ENCODE measurements at places on chromosomes 1 and 21. TPM values are rescaled to one million over a fixed set of nuclear protein-coding genes. Genes with fewer than 3 reads are reported as not detected.

Gene ITLN2
- total RNA-seq = 1.3 TPM

Gene AKT3
- total RNA-seq = 13.0 TPM

Gene HSD3B2
- 3.4 TPM for total RNA-seq

Gene RBM11
- 1.4 TPM for total RNA-seq

Gene TMPRSS3
- 1.7 TPM for total RNA-seq

Gene AMY2A
- total RNA-seq = not detected

Gene SLAMF8
- 0.57 TPM for total RNA-seq

Gene CHI3L2
- 5.7 TPM for total RNA-seq

Gene LY9
- total RNA-seq = not detected

Gene TMCC2
- 2.5 TPM for total RNA-seq

Gene RNF186
- total RNA-seq = 1.4 TPM

Gene RAB25
- total RNA-seq = 77.9 TPM

Gene CFAP74
- not detected for total RNA-seq

Gene PLPP3
- total RNA-seq = 159 TPM

Gene LDLRAD1
- 1.7 TPM for total RNA-seq

Gene SARS1
- total RNA-seq = 180 TPM

Gene FOXD2
- total RNA-seq = 1.6 TPM

Gene APOBEC4
- total RNA-seq = not detected

Gene SLC44A5
- total RNA-seq = 4.8 TPM

Gene S100A16
- total RNA-seq = 103 TPM

Gene SPAG17
- total RNA-seq = 1.7 TPM

Gene SYTL1
- 10.6 TPM for total RNA-seq

Gene ZFP69
- total RNA-seq = 2.3 TPM

Gene CHIA
- total RNA-seq = 0.28 TPM

Gene DCDC2B
- total RNA-seq = not detected

Gene EPHA2
- 26.7 TPM for total RNA-seq

Gene RHOU
- 122 TPM for total RNA-seq

Gene ATP1A2
- total RNA-seq = 4.7 TPM

Gene PTPRC
- 0.44 TPM for total RNA-seq

Gene TIAM1
- total RNA-seq = 10.4 TPM

Gene CYYR1
- total RNA-seq = 6.2 TPM

Gene PADI4
- not detected for total RNA-seq

Gene MATN1
- 2.0 TPM for total RNA-seq

Gene OR2M4
- not detected for total RNA-seq

Gene SSR2
- total RNA-seq = 393 TPM

Gene HLX
- total RNA-seq = 1.4 TPM

Gene ARHGAP30
- 0.52 TPM for total RNA-seq

Gene SRRM1
- 52.5 TPM for total RNA-seq

Gene CSTB
- 30.4 TPM for total RNA-seq

Gene CAMK1G
- total RNA-seq = 1.1 TPM

Gene SELE
- 0.03 TPM for total RNA-seq

Gene MAPKAPK2
- total RNA-seq = 39.4 TPM

Gene ADAM30
- not detected for total RNA-seq

Gene MROH9
- 0.23 TPM for total RNA-seq

Gene HIPK1
- 31.6 TPM for total RNA-seq

Gene HMCN1
- total RNA-seq = 14.2 TPM

Gene ZBTB18
- 10.9 TPM for total RNA-seq

Gene MIXL1
- not detected for total RNA-seq

Gene APCS
- not detected for total RNA-seq

Gene GJA8
- not detected for total RNA-seq

Gene PGLYRP4
- not detected for total RNA-seq

Gene OR2AK2
- not detected for total RNA-seq

Gene FLG2
- total RNA-seq = not detected

Gene FMO5
- total RNA-seq = 43.9 TPM

Gene NBPF6
- not detected for total RNA-seq

Gene SLC16A4
- 16.4 TPM for total RNA-seq
